Nasal cavity respiratory epithelium epithelial cell of viscerocranial mucosa (primary cell): ENCODE measurements at places on chromosomes 11 and 22. TPM values are rescaled to one million over a fixed set of nuclear protein-coding genes. Genes with fewer than 3 reads are reported as not detected.

MGAT3 gene
- total RNA-seq, result 0.50 TPM in 1 of 2 replicates, not detected in the other

FXYD6 gene
- total RNA-seq, result not detected in 2 replicates

PDGFB gene
- 3.8 and 10.7 TPM in 2 replicates for total RNA-seq

KRTAP5-9 gene
- not detected in 2 replicates for total RNA-seq

TREH gene
- not detected in 2 replicates for total RNA-seq

MPST gene
- total RNA-seq, result 86.3 and 95.0 TPM in 2 replicates

HTR3A gene
- 0.14 TPM in 1 of 2 replicates, not detected in the other for total RNA-seq

PRG3 gene
- not detected in 2 replicates for total RNA-seq

MIOX gene
- 0.14 TPM in 1 of 2 replicates, not detected in the other for total RNA-seq

RASSF7 gene
- 18.7 and 29.0 TPM in 2 replicates for total RNA-seq

CCDC157 gene
- 0.34 and 1.1 TPM in 2 replicates for total RNA-seq

OR2AG1 gene
- total RNA-seq, result not detected in 2 replicates

ST14 gene
- 65.6 and 189 TPM in 2 replicates for total RNA-seq

CTSF gene
- total RNA-seq, result 1.4 and 14.9 TPM in 2 replicates

VSIG2 gene
- under 0.01 and 1.3 TPM in 2 replicates for total RNA-seq

LRRC75B gene
- total RNA-seq, result 4.2 and 6.5 TPM in 2 replicates

F2 gene
- under 0.01 and 0.07 TPM in 2 replicates for total RNA-seq

SPA17 gene
- total RNA-seq, result 2.4 and 4.1 TPM in 2 replicates

KRTAP5-2 gene
- not detected in 2 replicates for total RNA-seq

SLCO2B1 gene
- not detected in 2 replicates for total RNA-seq

MYO7A gene
- 0.07 and 0.34 TPM in 2 replicates for total RNA-seq

OR6A2 gene
- total RNA-seq, result under 0.01 and 0.14 TPM in 2 replicates

OR51B5 gene
- not detected in 2 replicates for total RNA-seq

SMTN gene
- 25.7 and 48.5 TPM in 2 replicates for total RNA-seq

PARVA gene
- total RNA-seq, result 9.9 and 21.5 TPM in 2 replicates

AMPD3 gene
- total RNA-seq, result 8.0 and 11.6 TPM in 2 replicates

GSTP1 gene
- 1,128 and 1,985 TPM in 2 replicates for total RNA-seq

RRM1 gene
- total RNA-seq, result 43.4 and 44.4 TPM in 2 replicates

CCDC73 gene
- total RNA-seq, result under 0.01 and 0.14 TPM in 2 replicates

LMNTD2 gene
- total RNA-seq, result 1.0 and 2.0 TPM in 2 replicates

SCGB1C1 gene
- not detected in 2 replicates for total RNA-seq

IL18 gene
- total RNA-seq, result 23.3 and 40.0 TPM in 2 replicates

ABCG4 gene
- under 0.01 and 0.07 TPM in 2 replicates for total RNA-seq

MS4A7 gene
- total RNA-seq, result not detected in 2 replicates

OR56A1 gene
- not detected in 2 replicates for total RNA-seq

FOSL1 gene
- 20.3 and 27.7 TPM in 2 replicates for total RNA-seq

DLG2 gene
- total RNA-seq, result 0.68 and 0.71 TPM in 2 replicates

ART1 gene
- total RNA-seq, result not detected in 2 replicates

PANX2 gene
- 0.68 and 1.4 TPM in 2 replicates for total RNA-seq

MS4A4A gene
- not detected in 2 replicates for total RNA-seq

KCNK4 gene
- total RNA-seq, result not detected in 2 replicates

PSMA1 gene
- total RNA-seq, result 108 and 137 TPM in 2 replicates

OR4D5 gene
- not detected in 2 replicates for total RNA-seq

MOGAT2 gene
- 0.07 TPM in 1 of 2 replicates, not detected in the other for total RNA-seq

KCNQ1OT1 gene
- 0.34 and 0.93 TPM in 2 replicates for total RNA-seq

GAS2 gene
- 1.0 and 1.4 TPM in 2 replicates for total RNA-seq

NAA40 gene
- total RNA-seq, result 4.8 and 13.0 TPM in 2 replicates

NLRP10 gene
- 1.6 and 6.8 TPM in 2 replicates for total RNA-seq
